Naive B cell (primary cell): ENCODE measurements at places on chromosomes 16 and 17.
A peak's percentile ranks its signal among the peaks of the same experiment; 100 is the strongest.

GRCh38 chr16:89409161-89409711 is 81.1 kb downstream of the ANKRD11 start:
- peak overlapping the region; percentile 95 for H3K27ac ChIP-seq
- no peaks in the 10 kb centered on the region for H3K27me3 ChIP-seq
- peaks cover 86% of the 10 kb centered on the region for H3K4me1 ChIP-seq

- DNase-seq: no peak
- H3K4me3 ChIP-seq: no peak overlapping the region
- H3K36me3 ChIP-seq: peaks cover 9% of the 10 kb centered on the region
Observed at GRCh38 chr17:7972131-7972785, 30.2 kb upstream of the GUCY2D start.

GRCh38 chr17:51533821-51534220 is 273.5 kb downstream of the UTP18 start:
- DNase-seq: no peak
- H3K4me3 ChIP-seq: no peak overlapping the region
- peaks cover 12% of the 10 kb centered on the region for H3K27me3 ChIP-seq
- H3K36me3 ChIP-seq: no peaks in the 10 kb centered on the region

GRCh38 chr16:50628156-50628802 is 52.8 kb downstream of the SNX20 start:
- H3K27ac ChIP-seq: no peak overlapping the region
- no peak overlapping the region for H3K4me3 ChIP-seq
- no peak for DNase-seq
- no peaks in the 10 kb centered on the region for H3K27me3 ChIP-seq
- peaks cover 14% of the 10 kb centered on the region for H3K4me1 ChIP-seq

GRCh38 chr17:47724705-47725104 is 8.3 kb upstream of the TBX21 start:
- no peak for DNase-seq
- peaks cover 28% of the 10 kb centered on the region for H3K27me3 ChIP-seq
- H3K4me1 ChIP-seq: peaks cover 25% of the 10 kb centered on the region
- H3K4me3 ChIP-seq: no peak overlapping the region
- H3K36me3 ChIP-seq: no peaks in the 10 kb centered on the region
